ENCODE measurements at places on chromosomes 2 and 18.

DNA sequence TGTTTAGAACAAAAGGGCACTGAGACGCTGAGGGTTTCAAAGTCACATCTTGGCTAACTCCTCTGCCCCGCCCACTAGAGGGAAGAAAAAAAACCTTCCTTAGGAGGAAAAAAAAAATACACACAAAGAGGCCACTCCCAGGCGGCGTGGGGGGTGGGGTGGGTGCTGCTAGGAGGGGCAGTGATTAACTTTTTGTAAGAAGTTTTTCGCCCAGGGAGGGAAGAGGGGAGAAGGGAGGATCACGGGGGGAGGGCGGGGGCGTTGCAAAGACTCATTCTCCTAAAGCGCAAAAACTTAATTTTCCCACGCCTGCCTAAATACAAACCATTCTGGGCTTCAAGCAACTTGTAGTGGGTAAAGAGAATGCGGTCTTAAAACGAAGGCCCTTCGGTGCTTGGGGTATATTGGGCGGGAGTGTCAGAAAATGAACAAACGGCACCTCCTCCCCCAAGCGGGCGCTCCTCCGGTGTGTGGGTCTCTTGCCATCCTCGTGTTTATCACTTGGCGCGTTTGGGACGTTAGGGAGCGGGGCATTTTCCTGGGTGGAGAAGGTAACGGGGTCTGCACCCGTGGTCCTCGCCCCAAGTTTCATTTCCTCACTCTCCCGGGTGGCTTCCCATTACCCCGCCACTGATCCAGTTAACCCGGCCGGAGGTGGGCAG is 1.7 kb downstream of the CXCR4 start:
- peak; percentile 58 for DNase-seq

GRCh38 chr2:168601741-168602140 is 145.7 kb downstream of the CERS6 start:
- no peak for DNase-seq

DNA sequence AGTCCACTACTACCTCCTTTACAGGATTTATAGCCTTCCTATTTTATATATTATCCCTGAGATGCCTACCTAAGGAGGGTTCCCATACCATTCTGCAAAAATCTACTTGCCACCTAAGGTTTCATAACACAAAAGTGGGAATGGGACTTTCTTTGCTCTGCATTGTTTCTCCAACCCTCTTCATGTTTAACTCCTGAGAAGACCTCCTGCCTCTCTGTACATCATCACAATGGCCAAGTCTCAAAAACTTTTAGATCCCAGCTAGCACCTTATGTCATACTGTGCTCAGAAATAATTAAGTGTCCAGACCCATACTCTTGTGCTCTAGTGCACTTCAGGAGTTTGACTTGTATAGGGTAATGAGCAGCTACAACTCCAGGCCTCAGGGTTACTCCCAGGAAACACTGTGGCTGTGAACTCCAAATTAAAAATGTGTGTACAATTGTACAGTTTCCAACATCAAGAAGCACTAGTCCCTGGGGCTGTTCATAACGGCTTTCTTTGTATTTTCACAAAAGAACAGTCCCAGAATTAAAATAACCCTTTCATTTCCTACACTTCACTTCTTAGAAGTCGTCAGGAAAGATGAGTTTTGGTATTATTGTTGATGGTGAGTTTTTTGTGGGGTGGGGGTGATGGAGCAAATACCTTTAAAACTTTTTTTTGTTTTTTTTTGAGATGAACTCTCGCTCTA is 39.4 kb downstream of the METAP1D start:
- no peak for DNase-seq

- DNase-seq: no peak
These were observed 124.2 kb upstream of the MEX3C start for GRCh38 chr18:51321696-51322095.

DNA sequence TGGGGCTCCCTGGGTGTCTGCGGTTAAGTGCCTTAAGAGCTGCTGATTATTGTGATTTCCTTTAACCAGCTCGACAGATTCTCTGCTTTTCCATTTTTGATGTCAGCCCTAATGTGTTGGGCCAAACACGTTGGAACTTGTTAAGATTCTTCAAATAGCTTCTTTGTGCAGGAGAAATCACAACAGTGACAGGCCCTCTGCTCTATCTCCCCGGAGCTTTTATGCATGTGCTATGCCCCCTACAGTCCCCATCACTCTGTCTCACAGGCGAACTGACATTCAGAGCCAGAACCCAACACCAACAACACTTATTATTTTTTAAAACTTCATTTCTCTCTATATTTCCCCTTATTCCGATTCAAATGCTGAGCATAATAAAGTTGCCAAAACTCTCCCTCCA is 371.7 kb upstream of the CELF4 start:
- no peak for DNase-seq

DNA sequence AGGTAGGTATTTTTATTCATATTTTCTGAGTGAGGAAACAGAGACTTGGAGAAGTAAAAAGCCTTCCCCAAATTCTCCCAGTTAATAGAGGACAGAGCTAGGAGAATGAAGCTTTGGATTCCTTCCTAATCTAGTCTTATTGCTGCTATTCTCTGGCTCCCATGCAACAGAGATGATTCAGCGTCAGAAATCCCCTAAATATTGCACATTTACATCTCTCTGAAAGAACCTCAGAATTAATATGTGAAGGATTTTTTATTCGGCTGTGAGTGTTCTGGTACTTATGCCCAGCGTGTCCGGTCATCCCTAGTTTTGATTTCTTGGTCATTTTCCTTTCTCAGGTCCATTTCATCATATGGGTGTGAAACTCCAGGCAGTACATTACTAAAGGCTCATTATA is 91.2 kb upstream of the SESTD1 start:
- DNase-seq: no peak

DNA sequence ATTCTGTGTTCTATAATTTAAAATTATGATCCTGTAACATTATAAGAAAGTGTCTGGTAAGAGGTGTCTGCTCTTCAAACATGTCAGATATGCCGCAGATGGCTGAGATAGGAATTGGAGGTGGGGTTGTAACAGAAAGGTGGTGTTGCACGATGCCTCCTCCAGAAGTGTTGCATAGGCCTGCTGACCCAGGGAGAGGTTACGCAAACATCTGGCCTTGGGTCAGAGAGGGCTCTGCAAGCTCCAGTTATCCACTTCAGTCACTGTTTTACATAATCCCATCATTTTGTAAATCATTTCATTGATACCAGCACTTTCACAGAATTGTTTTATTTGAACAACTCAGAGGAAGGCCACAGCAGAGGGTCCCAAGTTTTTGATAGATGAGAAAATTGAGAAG is 256.5 kb downstream of the OSR1 start:
- no peak for DNase-seq

DNA sequence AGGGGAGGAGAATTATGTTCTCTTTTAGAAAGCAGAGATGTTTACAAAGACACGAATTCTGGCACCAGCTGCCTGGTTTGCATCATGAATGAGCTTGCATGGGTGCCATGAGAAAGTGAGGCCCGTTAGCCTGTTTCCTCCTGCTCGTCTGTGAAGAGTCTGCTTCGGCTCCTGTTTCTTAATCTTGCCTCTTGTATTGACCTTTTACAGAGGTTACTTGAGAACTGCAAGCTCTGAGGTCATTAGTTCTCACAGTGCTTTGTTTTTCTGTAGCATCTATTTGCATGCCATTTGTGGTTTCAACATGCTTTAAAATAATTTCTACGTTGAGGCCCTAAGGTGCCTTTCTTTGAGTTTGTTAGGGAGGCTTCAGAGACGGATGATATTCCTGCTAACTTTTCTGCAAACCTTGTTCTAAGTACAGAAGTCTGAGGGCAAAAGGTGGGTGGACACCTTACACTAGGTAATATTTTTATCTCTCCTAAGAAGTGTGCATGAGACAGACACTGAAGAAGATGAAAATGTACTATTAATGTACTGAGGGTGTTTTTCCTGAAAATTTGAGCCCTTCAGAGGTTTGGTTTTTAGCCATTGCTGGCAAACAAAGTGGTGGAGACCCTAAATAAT is 53.4 kb upstream of the LINC00305 start:
- DNase-seq: no peak

GRCh38 chr2:134792186-134792585 is 46.2 kb upstream of the ACMSD start:
- no peak for DNase-seq

- peak; percentile 65 for DNase-seq
These were observed 197.3 kb downstream of the CELF4 start for GRCh38 chr18:37368110-37368954.

- DNase-seq: no peak
These were observed 279.7 kb upstream of the FIGN start for GRCh38 chr2:164015328-164016123.

All from H7 (cell line).